ENCODE measurements at places on chromosomes 16 and 17. TPM values are rescaled to one million over a fixed set of nuclear protein-coding genes. Genes with fewer than 3 reads are reported as not detected.

- no peak for DNase-seq
These were observed 282.5 kb upstream of the FOXF1 start for GRCh38 chr16:86227801-86228200.

- DNase-seq: no peak
These were observed 18.5 kb downstream of the CYTH1 start for GRCh38 chr17:78763561-78763960.

DNA sequence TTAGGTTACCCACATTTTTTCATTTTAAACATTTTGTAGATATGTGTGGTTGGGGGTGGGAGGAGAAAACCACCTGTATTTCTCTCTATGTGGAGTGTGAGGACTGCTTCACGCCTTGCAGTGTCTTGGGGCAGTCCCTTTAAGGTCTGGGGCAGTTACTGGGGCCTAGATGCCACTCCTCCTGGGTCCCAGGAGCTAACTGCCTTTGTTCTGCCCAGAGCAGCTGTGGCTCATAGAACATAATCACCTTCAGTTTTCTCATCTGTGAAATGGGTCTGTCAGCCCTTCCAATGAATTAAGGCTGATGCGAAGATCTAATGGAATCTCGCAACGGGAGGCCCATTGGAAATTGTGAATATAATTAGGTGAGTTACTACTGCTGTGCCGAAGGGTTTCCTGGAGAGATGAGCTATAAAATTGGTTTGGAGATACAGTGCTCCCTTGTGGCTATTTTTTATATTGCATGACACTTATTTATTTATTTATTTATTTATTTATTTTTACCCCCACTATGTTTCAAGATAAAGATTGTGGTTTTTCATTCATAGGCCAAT, 22.9 kb downstream of the DHRS7C start:
- DNase-seq: peak; percentile 72

DNA sequence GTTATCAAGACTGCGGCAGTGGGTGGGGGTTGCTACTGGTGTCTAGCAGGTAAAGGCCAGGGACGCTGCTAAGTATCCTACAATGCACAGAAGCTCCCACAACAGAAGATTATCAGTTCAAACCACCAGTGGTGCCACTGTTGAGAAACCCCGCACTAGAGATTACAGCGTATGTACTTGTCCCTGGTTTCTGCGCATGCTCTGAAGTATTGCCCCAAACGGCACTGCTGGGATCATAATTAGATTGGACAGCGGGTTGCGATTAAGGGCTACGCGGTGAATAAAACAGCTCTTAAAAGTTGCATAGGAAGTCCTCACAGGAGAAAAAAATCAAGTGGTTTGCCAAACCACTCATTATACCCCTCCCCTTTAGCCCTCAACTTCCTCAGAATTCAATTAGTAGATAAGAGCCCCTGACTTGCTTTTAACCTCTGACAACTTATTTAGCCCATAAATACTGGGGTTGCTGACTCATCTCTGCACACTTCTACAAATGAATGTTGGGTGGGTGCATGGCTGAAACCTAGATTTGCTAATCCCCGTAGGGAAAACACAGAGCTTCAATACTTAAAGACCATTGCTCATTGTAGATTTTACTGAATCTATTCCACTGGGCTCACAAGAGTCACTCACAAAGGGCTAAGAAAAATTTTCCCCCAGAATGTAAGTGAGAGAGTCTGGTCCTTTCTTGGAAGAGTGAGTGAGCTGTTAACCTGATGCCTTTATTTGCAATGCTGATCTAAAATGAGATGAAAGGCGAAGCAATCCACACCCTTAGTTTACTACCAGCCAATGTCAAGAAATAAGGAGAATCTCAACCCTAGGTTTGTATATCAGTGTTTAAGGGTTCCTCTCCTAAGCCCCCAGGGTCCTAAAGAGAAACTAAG, 91.8 kb downstream of the RGS9 start:
- DNase-seq: peak; percentile 91

- DNase-seq: peak; percentile 65
These were observed 2.1 kb downstream of the SOX9 start for GRCh38 chr17:72122765-72123529.

- peak; percentile 25 for DNase-seq
These were observed 4.3 kb downstream of the C16orf87 start for GRCh38 chr16:46826631-46827030.

DNA sequence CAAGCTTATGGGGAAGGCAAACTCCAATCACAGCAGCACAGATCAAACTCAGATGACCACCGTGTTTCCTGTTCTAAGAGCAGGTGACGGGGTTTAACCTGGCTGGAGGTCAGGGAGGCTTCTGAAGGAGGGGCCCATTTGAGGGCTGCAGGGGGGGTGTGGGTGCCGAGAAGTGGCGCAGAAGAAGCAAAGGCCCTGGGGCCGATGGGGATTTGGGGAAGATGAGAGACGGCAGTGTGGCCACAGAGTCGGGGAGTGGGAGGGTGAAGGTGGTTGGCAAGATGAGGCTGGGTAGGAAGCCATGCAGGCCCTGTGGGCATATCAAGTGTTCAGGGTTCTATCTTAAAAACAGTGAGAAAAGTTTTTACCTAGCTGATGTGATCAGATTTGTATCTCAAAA, 122.9 kb downstream of the CLEC16A start:
- no peak for DNase-seq

DNA sequence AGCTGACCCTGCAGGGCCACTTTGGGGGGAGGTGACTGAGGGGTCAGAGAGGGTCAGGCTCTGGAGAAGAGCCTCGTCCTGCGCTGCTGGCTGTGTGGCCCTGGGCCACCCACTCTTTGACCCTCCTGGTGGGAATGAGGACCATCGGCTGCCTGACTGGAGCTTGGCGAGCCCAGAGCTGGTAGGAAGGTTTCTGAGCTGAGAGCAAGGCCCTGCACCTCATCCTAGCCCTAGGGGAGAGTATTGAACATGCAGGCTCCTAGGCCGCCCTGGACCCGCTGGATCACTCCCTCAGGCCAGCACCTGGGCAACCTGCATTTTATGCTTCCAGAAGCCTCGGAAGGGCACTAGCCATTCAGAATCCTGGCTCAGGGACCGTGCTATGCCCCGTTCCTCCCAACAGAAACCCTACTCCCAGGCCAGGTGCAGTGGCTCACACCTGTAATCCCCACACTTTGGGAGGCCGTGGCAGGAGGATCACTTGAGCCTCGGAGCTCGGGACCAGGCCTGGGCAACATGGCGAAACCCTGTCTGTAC, 14.5 kb downstream of the MAP2K3 start:
- DNase-seq: no peak

DNA sequence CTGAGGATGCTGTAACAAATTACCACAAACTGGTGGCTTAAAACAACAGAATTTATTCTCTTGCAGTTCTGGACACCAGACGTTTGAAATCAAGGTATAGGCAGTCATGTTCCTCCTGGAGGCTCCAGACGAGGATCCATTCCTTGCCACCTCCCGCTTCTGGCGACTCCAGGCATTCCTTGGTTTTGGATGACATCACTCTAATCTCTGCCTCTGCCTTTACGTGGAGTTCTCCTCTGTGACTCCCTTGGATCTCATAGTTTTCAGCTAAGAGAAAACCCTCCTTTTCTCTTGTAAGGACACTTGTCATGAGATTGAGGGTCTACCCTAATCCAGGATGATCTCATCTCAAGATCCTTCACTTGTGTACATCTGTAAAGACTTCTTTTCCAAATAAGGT, 31.4 kb upstream of the HS3ST3B1 start:
- no peak for DNase-seq

- no peak for DNase-seq
These were observed 6.1 kb upstream of the ALOX12 start for GRCh38 chr17:6989779-6990178.

- peak; percentile 57 for DNase-seq
These were observed 4.0 kb downstream of the MYH3 start for GRCh38 chr17:10652984-10653659.

DNA sequence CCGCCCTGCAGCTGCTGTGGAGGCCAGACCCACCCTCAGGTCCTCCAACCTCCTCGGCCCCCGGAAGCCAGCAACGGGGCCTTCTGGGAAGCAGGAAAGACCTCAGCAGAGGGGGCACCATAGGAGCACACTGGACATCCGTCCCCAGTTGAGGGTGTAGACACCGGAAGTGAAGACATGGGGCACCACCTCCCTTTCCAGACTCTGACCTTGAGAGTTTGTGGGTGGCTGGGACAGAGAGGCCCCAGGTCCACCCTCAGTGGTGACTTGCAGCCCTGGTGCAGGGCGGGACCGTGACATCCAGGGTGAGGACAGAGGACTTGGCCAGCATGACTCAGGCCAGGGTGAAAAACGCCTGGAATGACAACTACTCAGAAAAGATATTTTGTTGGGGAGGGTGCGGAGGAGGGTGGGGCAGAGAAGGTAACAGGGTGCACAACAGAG, 19.9 kb downstream of the CEP295NL start:
- no peak for DNase-seq

DNA sequence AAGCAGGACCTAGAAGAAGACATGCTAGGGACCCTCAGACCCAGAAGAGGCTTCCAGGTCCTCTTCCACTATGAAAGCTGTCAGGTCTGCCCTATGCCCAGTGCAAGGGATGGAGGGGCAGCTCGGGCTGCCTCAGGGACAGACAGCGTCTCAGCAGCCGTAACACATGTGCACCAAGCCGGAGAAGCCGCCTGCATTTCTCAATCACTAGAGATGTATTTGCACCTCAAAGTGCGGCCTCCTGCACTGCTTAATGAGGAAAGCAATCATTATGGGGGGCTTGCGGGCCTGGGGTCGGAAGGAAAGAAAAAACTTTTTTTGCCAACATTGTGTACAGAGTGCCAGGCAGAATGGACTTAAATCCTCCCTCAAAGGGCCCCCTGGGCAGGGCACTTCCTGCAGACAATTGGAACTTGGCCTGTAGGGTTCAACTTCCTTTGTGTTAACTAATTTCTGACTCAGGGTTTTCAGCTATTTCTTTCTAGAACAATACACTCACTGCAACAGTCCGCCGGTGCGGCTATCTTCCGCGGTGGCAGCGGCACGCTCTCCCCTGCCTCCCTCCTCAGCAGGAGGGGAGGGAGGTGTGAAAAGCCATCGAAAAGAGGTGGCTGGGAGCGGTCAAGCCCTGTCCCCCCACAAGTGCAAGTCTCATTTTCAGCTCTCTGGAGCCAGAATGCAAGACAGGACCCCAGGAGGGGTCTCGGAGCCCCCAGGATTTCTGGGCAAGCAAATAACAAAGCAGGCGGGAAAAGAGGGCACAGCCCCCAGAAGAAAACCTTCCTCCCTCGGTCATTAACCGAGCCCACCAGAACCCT, 101.2 kb downstream of the ZNF423 start:
- peak; percentile 94 for DNase-seq

DNA sequence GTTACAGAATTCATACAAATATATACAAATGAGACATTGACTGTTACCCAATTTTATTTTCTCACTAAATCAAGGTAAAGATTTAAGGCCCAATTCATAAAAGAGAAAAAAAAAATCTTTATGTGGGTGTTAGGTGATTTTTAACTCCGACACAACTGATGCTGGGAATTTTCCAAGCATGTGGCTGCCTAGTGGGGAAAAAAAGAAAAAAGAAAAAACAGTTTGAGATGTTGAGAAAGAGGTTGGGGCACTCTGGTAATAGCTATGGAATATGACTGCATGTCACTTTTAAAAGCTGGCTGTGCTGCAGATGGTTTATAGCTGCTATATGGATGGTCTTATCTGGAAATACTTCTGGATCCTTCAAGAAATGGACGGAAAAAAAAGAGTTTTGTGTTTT, 739.9 kb upstream of the SOX9 start:
- no peak for DNase-seq

DNA sequence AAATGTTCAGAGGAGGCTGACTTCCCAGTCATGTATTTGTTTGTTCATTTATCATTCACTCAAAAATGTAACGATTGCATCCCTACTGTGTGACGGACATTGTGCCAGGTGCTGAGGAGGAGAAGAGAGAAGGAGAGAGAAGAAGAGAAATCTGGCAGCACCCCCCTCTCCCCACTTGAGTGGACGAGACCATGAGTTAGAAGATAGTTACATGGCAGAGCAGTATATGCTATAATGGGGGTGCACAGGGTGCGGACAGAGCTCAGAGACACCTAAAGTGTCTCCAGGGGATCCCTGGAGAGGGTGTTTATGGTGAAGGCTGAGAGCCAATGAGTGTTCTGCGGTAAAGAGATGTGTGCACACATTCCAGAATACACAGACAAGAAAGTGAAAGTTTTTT, 6.6 kb upstream of the JPH3 start:
- DNase-seq: no peak

DNA sequence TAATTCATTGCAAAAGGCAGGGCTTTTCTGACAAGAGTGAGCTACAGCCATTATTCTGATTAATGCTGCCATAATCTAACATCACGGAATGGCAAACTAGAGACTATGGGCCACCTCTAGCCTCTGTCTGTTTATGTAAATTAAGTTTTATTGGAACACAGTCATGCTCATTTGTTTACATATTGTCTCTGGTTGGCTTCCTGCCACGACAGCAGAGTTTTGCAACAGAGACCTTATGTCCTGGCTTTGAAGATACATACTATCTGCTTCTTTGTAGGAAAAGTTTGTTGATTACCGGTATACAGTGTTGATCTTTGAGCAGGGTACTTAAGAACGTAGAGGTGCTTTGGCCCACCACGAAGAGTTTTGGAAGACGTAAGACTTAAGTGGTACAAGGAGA, 715.9 kb upstream of the RBFOX1 start:
- DNase-seq: no peak

GRCh38 chr17:50645748-50646682, 11.3 kb downstream of the ABCC3 start:
- DNase-seq: no peak

- DNase-seq: no peak
These were observed 59.0 kb downstream of the ELAC2 start for GRCh38 chr17:12958786-12959185.

DNA sequence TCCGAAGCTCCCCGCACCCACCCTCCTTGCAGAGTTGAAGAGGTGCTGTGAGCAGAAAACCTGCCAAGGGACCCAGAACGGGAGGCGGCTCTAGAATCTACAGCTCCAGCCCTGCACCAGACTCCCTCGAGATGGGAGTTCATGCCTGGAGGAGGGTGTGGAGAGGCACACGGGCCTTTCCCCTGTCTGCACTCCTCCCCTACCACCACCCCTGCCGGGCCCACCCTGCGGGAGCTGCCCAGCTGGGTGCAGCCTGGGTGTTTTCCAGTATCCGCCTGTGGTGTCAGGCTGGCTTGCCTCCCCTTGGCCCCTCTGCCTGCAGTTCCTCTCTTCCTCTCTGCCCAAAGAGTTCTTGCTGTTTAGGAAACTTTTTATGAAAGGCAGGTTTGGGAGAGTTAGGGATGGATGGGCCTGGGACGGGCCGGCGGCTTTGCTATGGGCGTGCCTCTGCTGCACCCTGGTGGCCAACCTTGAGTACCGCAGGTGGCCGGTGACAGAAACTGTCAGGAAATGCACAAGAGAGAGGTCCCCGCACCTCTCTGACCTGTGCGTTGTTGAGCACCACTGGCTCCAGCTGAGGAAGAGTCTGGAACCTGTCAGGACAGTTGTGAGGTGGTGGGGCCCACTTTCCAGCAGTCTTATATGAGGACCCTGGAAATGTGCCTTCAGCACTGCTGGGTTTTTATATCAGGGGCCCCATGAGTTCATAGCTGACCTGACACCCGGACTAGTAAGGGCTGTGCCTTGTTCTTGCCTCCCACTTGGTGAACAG, 354.1 kb downstream of the SEC14L1 start:
- peak; percentile 84 for DNase-seq

Gene PDILT
- not detected for total RNA-seq

Gene VPS4A
- 48.7 TPM for total RNA-seq

Gene NOG
- total RNA-seq: 0.15 TPM

Gene KRTAP9-2
- not detected for total RNA-seq

Gene NPIPA8
- 2.8 TPM for total RNA-seq

Gene KRT23
- not detected for total RNA-seq

Gene MPV17L
- total RNA-seq: 6.3 TPM

Gene EPN3
- total RNA-seq: not detected

Gene FASN
- total RNA-seq: 591 TPM

Gene GRIN2A
- total RNA-seq: 1.2 TPM

Gene ALOX12B
- total RNA-seq: 0.39 TPM

Measured in A673 (cell line).